Heart left ventricle (tissue), 16 donors: ENCODE measurements at places on chromosomes 4 and X. TPM values are rescaled to one million over a fixed set of nuclear protein-coding genes. Genes with fewer than 3 reads are reported as not detected.

The TCEAL6 gene
- not detected for total RNA-seq

The GUCY1A1 gene
- total RNA-seq = 99.6 TPM

The HERC5 gene
- 2.0 TPM for total RNA-seq

The DDX53 gene
- not detected for total RNA-seq

- H3K4me3 ChIP-seq = no peak overlapping the region
- H3K27me3 ChIP-seq = no peaks in the 10 kb centered on the region
- no peak overlapping the region for H3K27ac ChIP-seq
- H3K4me1 ChIP-seq = no peaks in the 10 kb centered on the region
- no peak for DNase-seq
- H3K36me3 ChIP-seq = no peaks in the 10 kb centered on the region
Observed at GRCh38 chr4:89658701-89659024, 178.3 kb downstream of the SNCA start.

GRCh38 chr4:140042634-140043033 lies 111.3 kb downstream of the MAML3 start:
- H3K36me3 ChIP-seq = no peaks in the 10 kb centered on the region
- no peak overlapping the region for H3K27ac ChIP-seq
- no peaks in the 10 kb centered on the region for H3K27me3 ChIP-seq
- H3K4me1 ChIP-seq = peaks cover 5% of the 10 kb centered on the region
- H3K4me3 ChIP-seq = no peak overlapping the region

- no peaks in the 10 kb centered on the region for H3K36me3 ChIP-seq
- no peak overlapping the region for H3K4me3 ChIP-seq
- DNase-seq = no peak
- H3K27me3 ChIP-seq = no peaks in the 10 kb centered on the region
- no peak overlapping the region for H3K27ac ChIP-seq
Observed at GRCh38 chr4:99104153-99104552, 15.6 kb upstream of the ADH5 start.

- H3K4me1 ChIP-seq = no peaks in the 10 kb centered on the region
- H3K4me3 ChIP-seq = no peak overlapping the region
- no peaks in the 10 kb centered on the region for H3K27me3 ChIP-seq
- no peak overlapping the region for H3K27ac ChIP-seq
Observed at GRCh38 chrX:79570524-79571240, 203.5 kb upstream of the ITM2A start.

DNA sequence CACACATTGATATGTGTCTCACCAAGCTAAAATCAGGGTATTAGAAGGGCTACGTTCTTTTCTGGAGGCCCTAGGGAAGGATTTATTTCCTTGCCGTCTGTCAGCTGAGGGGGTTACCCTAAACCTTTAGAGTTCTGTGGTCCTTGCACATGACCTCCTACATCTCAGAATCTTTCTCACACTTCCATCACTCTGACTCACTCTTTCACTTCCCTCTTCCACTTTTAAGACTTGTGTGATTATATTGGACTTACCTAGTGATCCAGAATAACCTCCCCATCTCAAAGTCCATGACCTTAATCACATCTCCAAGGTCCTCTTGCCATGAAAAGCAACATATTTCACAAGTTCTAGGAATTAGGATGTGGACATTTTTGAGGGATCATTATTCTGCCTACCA lies 53.6 kb upstream of the FUNDC1 start:
- H3K27me3 ChIP-seq = no peaks in the 10 kb centered on the region
- no peak overlapping the region for H3K4me3 ChIP-seq
- DNase-seq = no peak
- H3K36me3 ChIP-seq = no peaks in the 10 kb centered on the region

DNA sequence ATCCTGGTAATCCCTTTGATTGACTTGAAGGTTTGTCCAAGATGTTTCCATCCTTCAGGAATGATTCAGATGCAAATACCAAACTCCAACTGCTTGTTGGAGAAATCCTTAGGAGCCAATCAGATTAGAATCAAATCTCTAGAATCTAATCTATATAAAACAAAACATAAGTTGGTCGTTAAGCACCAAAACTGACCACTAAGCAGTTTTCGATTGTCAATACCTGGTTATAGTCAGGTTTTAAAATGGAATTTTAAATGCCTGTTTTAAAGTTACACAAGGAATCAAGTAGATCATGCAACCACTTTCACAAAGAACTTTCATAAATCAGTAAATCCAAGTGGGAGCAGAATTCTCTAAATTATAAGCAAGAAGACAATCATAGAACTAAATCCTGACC lies 236.1 kb downstream of the PARM1 start:
- no peak overlapping the region for H3K4me3 ChIP-seq
- no peak overlapping the region for H3K27ac ChIP-seq
- H3K36me3 ChIP-seq = no peaks in the 10 kb centered on the region
- H3K4me1 ChIP-seq = no peaks in the 10 kb centered on the region

- H3K27ac ChIP-seq = no peak overlapping the region
- H3K4me1 ChIP-seq = no peaks in the 10 kb centered on the region
- no peaks in the 10 kb centered on the region for H3K27me3 ChIP-seq
- no peak overlapping the region for H3K4me3 ChIP-seq
- no peak for DNase-seq
Observed at GRCh38 chr4:165799384-165799815, 73.6 kb upstream of the TLL1 start.
